ENCODE measurements at places on chromosomes 3 and 15.

GRCh38 chr15:75785771-75786574 is 57.3 kb upstream of the UBE2Q2 start:
- DNase-seq = no peak

GRCh38 chr15:36682101-36682500 is 102.7 kb downstream of the CDIN1 start:
- DNase-seq = no peak

GRCh38 chr3:27145719-27146118 is 223.5 kb downstream of the NEK10 start:
- no peak for DNase-seq

DNA sequence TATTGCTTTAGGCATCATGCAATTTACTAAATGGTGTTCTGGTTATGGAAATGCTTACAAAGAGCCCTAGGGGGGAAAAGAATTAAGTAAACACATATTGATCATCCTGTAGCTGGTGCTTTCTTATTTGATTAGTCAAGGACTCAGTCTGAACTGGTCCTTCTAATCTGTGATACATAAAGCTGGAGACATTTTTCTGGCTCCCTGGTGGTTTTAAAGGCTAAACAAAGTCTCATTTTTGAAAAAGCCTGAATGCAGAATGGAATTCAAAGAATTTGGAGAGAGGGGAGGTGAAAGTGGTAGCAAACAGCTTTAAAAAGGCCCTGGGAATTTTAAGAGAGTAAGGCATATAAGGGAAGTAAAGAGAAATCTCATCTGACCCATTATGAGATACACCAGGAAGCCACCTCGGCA is 149.7 kb downstream of the RBMS3 start:
- DNase-seq = no peak

- DNase-seq = no peak
Observed at GRCh38 chr3:122612696-122613095, 35.2 kb downstream of the PARP15 start.

GRCh38 chr3:81197386-81197785 is 564.1 kb downstream of the GBE1 start:
- DNase-seq = no peak

DNA sequence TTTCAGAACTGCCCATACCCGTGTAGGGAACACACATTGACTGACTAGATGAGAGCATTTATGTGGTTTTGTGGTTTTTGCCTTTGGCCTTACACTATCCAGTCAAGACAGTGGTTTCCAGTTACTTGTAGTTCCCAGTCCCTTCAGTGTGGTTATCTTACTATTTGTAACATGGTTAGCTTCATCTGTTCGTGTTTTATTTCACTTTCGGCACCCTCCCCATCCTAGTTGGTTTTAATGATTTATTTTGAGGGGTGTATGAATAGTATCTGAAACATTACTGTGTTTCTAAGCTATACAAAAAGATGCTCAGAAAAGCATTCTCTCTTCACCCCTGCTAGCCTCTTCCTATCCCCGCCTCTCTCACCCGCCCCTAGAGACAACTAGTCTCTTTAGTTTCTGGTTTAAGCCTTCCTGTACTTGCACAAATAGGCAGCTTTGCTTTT is 14.1 kb downstream of the LYSMD4 start:
- no peak for DNase-seq

DNA sequence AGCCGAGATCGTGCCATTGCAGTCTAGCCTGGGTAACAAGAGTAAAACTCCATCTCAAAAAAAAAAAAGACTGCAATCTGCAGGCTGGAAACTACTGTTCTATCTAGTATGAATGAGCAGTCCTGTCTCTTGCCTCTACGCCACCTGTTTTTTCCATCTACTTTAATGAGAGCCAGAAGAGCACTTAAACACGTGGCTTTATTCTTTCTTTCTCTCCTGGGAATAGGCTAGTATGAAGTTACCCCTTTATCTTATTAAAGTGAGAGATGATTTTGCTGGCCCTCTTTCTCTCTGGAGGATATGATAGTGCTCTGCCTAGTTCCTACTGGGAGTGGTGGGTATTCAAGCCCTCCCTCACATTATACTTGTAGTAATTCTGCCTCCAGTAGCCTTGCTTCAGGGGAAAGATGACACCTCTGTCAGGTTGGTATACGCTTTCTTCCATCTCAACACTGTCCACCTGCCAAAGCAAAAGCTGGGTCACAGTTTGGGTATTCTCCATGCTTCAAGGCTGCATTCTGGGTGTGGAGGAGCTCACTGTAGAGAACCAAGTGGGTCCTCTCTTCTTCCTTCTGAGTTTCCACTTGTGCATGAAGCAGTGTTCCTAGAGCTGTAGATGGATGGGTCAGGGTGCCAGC is 17.8 kb downstream of the MAPKBP1 start:
- no peak for DNase-seq

GRCh38 chr15:71422530-71423259 is 307.4 kb downstream of the THSD4 start:
- DNase-seq = no peak

GRCh38 chr3:31132132-31132769 is 237.8 kb upstream of the GADL1 start:
- DNase-seq = no peak

DNA sequence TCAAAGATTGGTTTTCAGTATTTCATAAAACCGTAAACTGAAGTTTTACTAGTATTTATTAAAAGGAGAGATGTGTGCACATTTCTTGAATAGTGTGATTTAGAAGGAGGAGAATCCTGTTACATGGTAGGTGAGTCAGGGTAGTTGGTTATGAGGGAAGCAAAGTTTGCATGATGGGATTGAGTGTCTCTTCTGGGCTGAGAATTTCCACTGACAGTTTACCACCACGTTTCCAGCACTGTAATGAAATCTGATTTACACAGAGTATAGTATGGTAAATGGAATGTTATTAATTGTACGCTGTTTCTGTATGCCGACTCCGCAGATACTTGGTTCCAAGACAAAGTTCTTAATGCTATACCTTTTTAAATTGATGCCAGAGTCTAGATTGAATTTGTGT is 1.6 kb downstream of the NECTIN3 start:
- no peak for DNase-seq

DNA sequence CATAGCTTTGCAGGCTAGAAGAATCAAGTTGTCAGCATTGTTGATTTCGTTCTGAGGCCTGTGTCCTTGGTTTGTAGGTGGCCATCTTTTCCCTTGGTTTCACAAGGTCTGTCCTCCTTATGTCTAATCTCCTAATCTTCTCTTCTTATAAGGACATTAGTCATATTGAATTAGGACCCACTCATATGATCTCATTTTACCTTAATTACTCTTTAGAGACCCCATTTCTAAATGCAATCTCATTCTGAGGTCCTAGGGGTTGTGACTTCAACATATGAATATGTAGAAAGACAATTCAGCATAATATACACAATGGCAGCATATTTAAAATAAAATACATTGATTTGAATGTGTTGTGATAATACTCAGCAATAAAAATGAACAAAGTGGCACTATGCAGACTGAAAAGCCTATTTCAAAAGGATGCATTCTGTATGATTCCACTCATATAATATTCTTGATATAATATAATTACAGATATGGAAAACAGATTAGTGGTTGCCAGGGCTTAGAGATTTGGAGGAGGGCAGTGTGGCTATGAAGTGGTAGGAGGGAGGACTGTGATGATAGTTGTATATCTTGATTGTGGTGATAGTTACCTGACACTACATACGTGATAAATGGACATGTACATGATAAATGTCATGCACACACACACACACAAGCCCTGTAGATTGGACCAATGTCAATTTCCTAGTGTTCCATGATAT is 431.0 kb downstream of the EPHA6 start:
- DNase-seq = no peak

Measured in activated CD4-positive, alpha-beta T cell treated with anti-CD3 and anti-CD28 coated beads for 1 hour (primary cell).